ENCODE measurements at places on chromosomes 4 and X.

GRCh38 chr4:8047837-8048678 is 108.4 kb upstream of the AFAP1 start:
- DNase-seq, result no peak

DNA sequence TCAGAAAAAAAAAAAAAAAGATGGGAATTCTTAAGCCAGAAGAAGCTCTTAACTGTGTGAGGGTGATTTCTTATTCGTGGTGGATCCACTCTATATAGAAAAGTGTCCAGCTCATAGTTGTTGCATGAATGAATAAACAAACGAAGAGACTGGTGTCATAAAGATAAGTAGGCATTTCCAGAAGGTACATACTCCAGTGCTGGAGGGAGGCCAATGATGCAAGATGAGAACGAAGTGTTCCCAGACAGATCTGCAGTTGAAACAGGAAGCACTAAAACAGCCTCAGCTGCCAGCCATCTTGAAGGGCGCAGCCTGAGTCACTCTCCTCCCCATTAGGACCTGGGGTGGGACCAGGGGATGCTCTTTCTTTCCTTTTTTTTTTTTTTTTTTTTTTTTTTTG is 47.4 kb upstream of the HOPX start:
- no peak for DNase-seq

DNA sequence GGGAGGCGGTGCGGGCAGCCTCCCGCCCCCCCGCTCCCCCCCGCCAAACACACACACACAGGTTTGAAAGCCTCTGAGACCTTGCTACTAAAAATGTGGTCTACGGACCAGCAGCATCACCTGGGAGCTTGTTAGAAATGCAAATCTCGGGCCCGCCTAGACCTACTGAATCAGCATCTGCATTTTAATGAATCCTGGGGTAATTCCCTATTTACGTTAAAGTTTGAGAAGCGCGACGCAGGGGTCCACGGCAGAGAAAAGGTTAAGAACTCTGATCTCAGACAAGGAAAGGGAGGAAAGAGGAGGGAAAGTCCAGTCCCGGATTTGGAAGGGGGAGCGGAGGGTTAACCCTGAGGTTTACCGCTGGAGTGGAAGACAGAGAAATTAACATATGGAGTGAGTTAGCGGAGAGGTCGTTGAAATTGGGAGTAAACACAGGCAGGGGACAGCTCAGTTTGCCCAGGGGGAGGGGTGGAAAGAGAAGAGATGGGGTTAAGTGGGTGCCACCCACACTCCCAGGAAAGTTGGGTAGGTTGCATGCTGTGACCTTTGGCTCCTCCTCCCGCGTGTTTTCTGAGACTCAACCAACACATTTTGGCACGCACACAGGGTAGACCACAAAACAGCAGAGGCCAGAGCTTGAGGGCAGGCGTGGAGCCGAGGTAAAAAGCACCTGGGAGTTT is 483.6 kb downstream of the BCOR start:
- DNase-seq, result no peak

DNA sequence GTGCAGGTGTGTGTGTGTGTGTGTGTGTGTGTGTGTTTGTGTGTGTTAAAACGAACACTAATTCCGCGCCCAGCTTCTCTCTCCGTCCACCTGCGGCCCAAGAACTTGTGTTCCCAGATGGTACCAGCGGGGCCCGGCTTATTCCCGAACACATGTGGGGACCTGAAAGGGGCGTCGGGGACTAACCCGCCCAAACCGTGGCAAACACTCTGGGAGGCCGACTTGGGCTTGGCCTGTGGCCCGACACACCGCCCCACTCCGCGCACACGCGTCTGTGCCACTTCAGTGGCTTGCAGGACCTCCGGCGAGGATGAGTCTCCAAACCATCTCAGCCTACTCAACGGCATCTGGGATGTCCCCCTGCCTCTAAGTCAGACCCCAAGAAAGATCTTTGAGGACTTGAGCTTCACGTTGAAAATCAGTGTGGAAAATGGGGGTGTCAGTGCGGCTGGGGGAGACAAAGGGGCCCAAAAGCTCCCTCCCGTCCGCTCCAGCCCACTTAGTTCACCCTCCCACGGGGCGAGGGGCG is 790 bp upstream of the HHIP start:
- DNase-seq, result no peak

DNA sequence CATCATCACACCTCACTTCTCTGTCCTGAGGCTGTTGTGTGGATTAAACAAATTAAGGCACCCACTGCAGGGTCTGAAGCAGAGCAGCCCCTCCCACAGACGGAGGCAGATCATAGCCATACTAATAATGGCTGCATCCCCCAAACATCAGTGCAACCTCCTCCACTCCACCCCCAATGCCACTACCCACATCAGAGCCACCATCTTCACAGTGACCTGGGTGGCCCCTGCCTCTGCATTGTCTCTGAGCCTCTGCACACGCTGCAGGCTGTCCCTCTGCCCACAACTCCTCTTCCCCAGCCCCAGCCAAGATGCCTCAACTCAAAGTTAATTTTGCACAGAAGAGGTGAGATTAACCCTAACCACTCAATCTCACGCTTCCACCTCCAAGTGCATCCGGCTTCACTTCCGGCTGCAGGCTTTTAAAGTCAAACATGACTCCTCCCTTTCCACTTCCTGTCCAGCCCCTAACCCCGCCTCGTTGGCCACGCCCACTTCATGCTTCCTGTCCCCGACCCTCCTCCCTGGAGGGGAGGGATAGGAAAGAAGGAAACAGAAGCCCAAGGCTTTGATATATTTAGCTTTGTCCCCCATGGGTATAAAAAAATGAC is 22.7 kb downstream of the JAKMIP1 start:
- DNase-seq, result no peak

DNA sequence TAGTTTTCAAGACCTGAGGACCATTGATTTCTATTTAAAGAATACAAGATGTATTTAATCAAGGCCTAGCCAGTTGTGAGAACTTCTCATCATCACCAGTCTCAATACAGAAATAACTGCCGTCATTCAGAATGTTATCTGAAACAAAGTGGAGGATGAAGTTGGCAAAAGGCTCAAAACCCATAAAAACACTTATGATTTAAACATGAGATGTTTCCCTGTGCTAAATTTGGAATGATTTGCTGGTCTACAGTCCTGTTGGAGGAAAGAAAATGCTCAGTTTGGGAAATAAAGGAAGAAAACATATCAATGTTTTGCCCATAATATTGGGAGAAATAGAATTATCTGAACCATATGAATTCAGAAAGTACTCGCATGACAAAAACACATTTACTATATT is 192.2 kb downstream of the ADGRA3 start:
- DNase-seq, result no peak

DNA sequence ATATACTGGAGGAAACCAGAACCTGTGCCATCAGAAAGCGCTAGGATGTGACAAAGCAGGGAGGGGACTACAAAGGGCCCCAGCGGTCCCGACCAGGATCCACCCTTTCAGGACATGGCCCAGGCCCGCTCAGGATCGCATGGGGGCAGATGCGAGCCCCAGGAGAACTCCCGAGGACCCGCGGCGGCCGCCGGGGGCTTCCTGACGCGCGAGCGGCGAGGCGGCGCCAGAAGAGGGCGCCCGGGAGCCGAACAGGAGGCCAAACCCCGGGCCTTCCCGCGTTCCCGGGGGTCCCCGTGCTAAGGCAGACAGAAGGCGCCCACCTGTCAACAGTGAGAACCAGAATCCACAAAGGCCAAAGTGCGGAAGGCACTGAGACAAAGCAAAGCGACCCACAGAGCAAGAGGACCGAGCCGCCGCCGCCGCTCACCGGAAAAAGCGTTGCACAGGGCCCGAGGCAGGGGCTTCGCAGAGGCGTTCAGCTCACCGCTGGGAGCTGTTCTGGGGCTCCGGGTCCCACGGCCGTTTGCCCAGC is 7.3 kb upstream of the OPN1LW start:
- peak; percentile 10 for DNase-seq

DNA sequence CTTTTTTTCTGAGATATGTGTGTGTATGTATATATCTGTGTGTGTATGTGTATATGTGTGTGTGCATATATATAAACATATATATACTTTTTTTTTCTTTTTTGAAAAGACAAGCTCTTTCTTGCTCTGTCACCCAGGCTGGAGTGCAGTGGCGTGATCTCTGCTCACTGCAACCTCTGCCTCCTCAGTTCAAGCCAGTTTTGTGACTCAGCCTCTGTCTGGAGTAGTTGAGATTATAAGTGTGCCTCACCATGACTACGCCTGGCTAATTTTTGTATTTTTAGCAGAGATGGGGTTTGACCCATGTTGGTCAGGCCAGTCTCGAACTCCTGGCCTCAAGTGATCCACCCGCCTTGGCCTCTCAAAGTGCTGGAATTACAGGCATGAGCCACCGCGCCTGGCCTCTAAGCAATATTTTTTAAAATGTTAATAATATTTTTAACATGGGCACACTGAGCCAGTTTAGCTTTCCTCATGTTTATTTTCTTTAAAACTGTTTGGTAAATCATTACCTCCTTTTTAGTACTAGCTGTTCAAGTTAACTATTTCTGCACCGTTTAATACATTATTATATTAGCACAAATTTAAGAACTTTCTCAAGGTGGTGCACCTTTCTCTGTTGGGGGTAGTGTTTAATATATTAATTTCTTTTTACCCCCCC is 33.3 kb downstream of the BBS12 start:
- DNase-seq, result no peak

GRCh38 chr4:970046-970745 is 3.2 kb downstream of the DGKQ start:
- DNase-seq, result no peak

GRCh38 chrX:136619899-136620505 is 28.0 kb upstream of the CD40LG start:
- no peak for DNase-seq

GRCh38 chr4:75919920-75920319 is 17.7 kb upstream of the PPEF2 start:
- DNase-seq, result no peak

GRCh38 chrX:139877710-139878414 is 55.0 kb downstream of the ATP11C start:
- DNase-seq, result no peak

DNA sequence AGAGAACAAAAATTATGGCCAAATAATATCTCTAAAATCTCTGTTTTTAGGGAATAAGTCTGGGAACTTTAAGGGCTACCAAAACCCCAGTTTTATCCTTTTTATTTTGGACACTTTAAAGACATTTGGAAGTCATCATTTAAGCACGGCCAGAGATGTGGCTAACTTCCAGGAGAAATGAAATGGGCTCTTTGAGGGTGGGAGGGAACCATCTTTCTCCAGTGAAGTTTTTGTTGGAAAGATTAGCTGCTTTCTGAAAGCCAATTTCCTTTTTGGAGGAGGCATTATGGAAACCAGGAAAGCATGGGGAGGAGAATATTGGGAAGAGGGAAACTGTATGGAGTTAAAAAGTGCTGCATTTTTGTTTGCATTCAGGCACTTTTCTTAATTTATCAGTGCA is 4.8 kb downstream of the VSIG1 start:
- no peak for DNase-seq

- DNase-seq, result no peak
These were observed 290.7 kb downstream of the PCDH10 start for GRCh38 chr4:133439830-133440229.

GRCh38 chr4:150126201-150126863 is 48.1 kb downstream of the DCLK2 start:
- DNase-seq, result no peak

- DNase-seq, result no peak
These were observed 335.2 kb downstream of the ADAM29 start for GRCh38 chr4:175253184-175253902.

DNA sequence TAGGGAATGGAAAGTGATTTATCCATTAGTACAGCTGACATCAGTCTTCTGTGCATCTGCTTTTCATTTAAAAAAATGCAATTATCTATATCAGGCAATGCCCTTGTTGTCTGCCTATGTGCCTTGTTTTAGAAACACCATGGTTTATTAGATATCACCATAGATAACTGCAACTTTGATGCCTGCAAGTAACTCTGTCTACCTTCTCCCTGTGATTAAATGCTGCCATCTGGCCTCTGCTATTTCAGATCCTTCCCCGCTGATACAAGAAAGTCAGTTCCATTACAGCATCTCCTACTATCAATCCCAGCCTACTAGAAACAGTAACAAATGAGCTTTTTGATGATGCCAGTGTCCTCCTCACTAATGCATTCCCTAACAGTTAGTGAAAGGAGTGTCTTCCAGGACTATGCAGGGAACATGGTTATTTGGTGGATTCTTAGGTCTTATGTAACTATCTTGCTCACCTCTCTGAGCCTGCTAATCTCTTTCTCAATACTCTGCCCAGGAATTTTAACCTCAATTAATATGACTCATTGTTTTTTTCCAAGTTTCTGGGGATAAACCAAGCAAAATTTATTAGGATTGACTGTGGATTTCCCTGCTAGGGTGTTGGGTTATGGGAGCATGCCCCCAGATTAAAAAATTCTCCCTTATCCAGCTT is 444.9 kb downstream of the RAPGEF2 start:
- DNase-seq, result no peak

GRCh38 chr4:89829470-89830138 is 7.4 kb downstream of the SNCA start:
- DNase-seq, result peak; percentile 70

DNA sequence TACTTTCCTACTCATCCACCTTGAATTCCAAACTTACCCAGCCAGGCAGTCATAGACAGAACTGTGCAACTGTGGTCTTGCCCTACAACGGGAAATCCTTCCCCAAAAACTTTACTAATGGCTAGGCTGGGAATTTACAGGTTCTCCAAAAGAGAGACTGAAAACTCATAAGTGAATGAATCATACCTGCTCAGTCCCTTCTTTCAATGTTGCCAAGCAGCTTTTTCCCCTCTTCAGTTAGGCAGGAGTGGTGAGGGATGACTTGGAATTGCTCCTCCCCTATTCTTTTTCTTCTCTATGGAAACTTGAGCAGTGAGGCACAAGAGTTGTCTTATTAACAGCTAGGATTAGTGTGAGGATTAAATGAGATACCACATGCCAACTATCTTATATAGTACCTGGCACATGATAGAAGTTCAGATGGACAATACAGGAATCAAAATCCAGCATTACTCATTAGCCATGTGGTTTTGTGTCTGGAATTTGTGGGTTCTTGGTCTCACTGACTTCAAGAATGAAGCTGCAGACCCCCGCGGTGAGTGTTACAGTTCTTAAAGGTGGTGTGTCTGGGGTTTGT is 105.9 kb downstream of the TEX13A start:
- DNase-seq, result no peak

- DNase-seq, result no peak
These were observed 690.0 kb upstream of the HS3ST1 start for GRCh38 chr4:12118651-12119213.

- no peak for DNase-seq
These were observed 235.3 kb downstream of the AR start for GRCh38 chrX:67779099-67779498.
